ENCODE measurements at places on chromosomes 5 and 9.

GRCh38 chr5:163861670-163862069 lies 356.3 kb downstream of the MAT2B start:
- DNase-seq, result no peak

DNA sequence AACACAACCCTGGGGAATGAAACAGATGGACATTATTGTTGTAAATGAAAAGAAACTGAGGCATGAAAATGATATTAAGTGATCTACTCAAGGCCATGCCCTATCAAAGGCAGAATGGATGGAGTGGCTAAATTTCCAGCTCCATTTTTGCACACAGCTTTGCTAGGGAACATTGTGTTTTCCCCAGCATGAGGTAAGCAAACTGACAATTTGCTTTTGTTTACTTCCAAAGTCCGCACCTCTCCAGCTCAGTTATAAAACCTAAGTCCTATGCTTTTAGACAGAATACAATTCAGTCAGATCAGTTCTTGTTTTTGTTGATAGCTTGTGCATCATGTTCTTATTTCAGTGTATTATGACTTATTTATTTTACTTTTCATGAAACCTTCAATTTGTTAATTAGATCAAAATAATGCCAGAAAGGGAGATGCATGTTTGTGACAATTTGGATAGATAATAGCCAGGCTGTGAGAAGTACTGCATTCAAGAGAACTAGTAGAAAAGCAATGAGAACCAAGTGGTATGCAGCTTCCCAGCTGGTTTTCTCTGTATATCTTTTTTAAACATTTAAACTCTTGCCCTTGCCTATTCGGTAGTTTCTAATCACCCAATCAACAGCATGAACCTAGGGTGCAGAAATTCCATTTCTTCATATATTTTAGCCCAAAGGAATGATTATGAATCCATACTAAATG lies 380.8 kb downstream of the SPATA31D1 start:
- DNase-seq, result no peak

- DNase-seq, result no peak
These were observed 374.8 kb downstream of the KDM4C start for GRCh38 chr9:7132605-7133004.

DNA sequence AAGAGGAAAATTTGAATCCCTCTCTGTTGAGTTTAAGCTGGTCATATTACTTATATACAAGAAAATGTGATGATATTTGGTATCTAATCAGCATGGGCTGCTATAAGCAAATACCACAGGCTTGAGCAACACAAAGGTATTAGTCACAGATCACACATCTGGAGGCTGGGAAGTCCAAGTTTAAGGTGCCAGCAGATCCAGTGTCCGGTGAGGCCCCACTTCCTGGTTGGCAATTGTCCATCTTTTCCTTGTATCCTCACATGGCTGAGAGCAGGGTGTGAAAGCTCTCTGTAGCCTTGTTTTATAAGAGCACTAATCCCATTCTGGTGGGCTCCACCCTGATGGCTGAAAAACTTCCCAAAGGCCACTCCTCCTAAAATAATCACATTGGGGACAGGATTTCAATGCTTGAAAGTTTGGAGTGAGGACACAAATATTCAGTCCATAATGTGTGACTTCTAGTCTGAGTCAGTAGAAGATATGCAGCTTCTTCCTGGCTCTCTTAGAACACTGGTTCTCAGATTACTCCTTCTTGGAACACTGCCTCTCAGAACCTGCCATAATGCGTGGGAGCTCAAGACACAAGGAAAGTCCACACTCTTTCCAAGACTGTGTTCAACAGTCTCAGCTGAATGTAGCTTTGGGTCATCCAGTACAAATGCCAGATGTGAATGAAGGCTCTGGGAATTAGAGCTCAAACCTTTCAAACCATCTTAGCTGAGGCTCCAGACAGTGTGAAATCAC lies 124.1 kb downstream of the PRDM9 start:
- DNase-seq, result no peak

GRCh38 chr9:115691693-115692092 lies 461.9 kb upstream of the PAPPA start:
- no peak for DNase-seq

- peak; percentile 66 for DNase-seq
These were observed 439.1 kb upstream of the KIF2A start for GRCh38 chr5:61866930-61867329.

- no peak for DNase-seq
These were observed 128.1 kb downstream of the GADD45G start for GRCh38 chr9:89732939-89733324.

GRCh38 chr9:126127591-126127990 lies 199.0 kb upstream of the MVB12B start:
- DNase-seq, result no peak

All from SW480 (cell line).